Bronchus fibroblast of lung (primary cell): ENCODE measurements at places on chromosomes 6 and 20. TPM values are rescaled to one million over a fixed set of nuclear protein-coding genes. Genes with fewer than 3 reads are reported as not detected.

The LPA gene
- not detected in 2 replicates for total RNA-seq

The VSTM2L gene
- 1.5 and 3.0 TPM in 2 replicates for total RNA-seq

The LY6G5C gene
- total RNA-seq = 1.0 and 2.2 TPM in 2 replicates

The RTEL1 gene
- 14.9 and 20.7 TPM in 2 replicates for total RNA-seq

The PPP1R16B gene
- not detected in 2 replicates for total RNA-seq

The ABHD16B gene
- not detected in 2 replicates for total RNA-seq

The C20orf141 gene
- total RNA-seq = not detected in 2 replicates

The PDE7B gene
- 5.6 and 6.6 TPM in 2 replicates for total RNA-seq

The FILIP1 gene
- total RNA-seq = 0.34 and 0.59 TPM in 2 replicates

The BTNL2 gene
- total RNA-seq = not detected in 2 replicates

The FBXO5 gene
- 27.1 and 28.4 TPM in 2 replicates for total RNA-seq

The IPCEF1 gene
- under 0.01 TPM in 1 of 2 replicates, not detected in the other for total RNA-seq

The ALDH8A1 gene
- 0.15 and 0.17 TPM in 2 replicates for total RNA-seq

The SLC32A1 gene
- total RNA-seq = not detected in 2 replicates

The XKR7 gene
- under 0.01 TPM in 1 of 2 replicates, not detected in the other for total RNA-seq

The HELZ2 gene
- total RNA-seq = 21.1 and 26.2 TPM in 2 replicates

The PPIL1 gene
- 35.5 and 37.9 TPM in 2 replicates for total RNA-seq

The DNPH1 gene
- total RNA-seq = 70.2 and 74.8 TPM in 2 replicates

The UBD gene
- not detected in 2 replicates for total RNA-seq

The ACSS2 gene
- total RNA-seq = 108 and 116 TPM in 2 replicates

The LAMA4 gene
- total RNA-seq = 52.0 and 68.4 TPM in 2 replicates

The FYN gene
- total RNA-seq = 37.3 and 51.3 TPM in 2 replicates

The ELOVL4 gene
- 5.1 and 6.4 TPM in 2 replicates for total RNA-seq
